ENCODE measurements at places on chromosomes 5 and 9.
A peak's percentile ranks its signal among the peaks of the same experiment; 100 is the strongest.

GRCh38 chr9:15220658-15221318 is 86.2 kb downstream of the TTC39B start:
- DNase-seq = no peak

- peak; percentile 25 for DNase-seq
These were observed 13.9 kb downstream of the REXO4 start for GRCh38 chr9:133403766-133404453.

- DNase-seq = no peak
These were observed 2.4 kb upstream of the ZBTB43 start for GRCh38 chr9:126802318-126803059.

DNA sequence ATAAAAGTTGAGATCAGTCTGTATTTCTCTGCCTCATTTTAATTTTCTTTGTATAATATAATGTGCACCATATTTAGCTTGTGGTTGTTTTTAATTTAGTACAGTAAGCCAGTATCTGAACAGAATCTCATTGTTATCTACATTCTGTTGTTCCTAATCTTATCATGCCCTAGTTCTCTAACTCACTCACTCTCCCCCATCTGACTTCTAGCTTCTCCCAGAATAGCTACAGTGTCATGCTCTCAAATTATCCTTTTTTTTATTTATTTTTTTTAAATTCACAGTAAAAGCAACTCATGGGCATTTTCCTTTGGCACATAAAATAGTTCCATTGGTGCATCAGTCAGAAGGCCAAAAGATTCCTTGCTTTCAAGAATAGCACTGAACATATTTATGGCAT is 156.6 kb downstream of the TRPM3 start:
- no peak for DNase-seq

GRCh38 chr9:78011049-78011448 is 20.6 kb downstream of the GNAQ start:
- no peak for DNase-seq

- no peak for DNase-seq
These were observed 55.6 kb downstream of the MACROH2A1 start for GRCh38 chr5:135343413-135343812.

- no peak for DNase-seq
These were observed 22.3 kb downstream of the MINAR2 start for GRCh38 chr5:129770024-129770820.

Measured in activated CD8-positive, alpha-beta memory T cell treated with anti-CD3 and anti-CD28 coated beads for 4 hours (primary cell).